ENCODE measurements at places on chromosomes 5 and 9.

- DNase-seq = no peak
Measured at GRCh38 chr9:137514691-137515337, 35.4 kb downstream of the PNPLA7 start.

DNA sequence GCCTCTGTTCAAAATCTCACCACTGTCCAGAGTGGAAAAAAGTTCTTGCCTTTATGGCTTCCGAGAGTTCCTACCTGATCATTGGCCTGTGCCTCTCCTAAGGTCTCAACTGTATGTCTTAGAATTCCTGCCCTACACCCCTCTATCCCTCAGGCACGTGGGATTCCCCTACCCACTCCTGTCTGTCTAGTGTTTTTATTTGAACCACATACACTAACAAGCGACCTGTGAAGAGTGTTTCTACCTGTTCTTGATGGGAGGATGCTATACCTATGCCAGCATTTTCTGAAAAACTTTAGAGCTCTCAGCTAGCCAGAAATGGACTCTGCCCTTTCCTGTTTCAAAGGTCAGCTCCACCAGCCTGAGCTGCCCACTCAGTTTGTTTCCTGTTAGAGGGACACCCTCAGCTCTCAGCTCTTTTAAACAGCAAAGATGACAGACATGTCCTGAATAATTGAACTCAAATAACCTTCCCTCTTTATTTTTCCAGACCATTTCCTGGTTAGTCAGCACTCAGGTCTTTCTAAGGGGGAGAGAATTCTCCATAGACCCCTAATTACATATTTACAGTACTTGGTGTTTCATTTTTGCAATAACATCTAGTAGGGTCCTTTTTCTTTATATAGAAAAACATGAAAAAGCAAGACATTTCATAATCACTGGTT lies 214.8 kb downstream of the AOPEP start:
- no peak for DNase-seq

GRCh38 chr5:5183189-5183699 lies 43.1 kb downstream of the ADAMTS16 start:
- DNase-seq = no peak

GRCh38 chr5:110112348-110112747 lies 422.6 kb downstream of the MAN2A1 start:
- no peak for DNase-seq

GRCh38 chr5:171654881-171655280 lies 130.7 kb upstream of the SMIM23 start:
- DNase-seq = no peak

DNA sequence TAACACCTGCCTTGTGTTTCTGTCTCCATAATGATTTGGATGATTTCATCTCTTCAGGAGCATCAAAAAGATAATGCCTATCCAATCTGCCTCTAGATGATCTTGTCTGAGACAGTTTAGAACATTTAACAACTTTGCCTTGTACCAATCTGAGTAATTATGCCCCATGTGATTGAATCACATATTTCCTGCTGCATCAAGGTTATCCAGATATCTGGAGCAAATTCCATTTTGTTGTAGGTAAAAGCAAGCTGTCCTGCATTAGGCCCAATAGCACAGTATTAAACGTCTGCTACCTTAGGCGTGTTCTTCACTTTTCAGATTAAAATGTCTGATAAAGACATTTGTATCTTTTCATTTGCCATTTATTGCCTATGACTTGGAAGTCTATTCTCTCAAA lies 54.1 kb upstream of the MARCHF11 start:
- no peak for DNase-seq

DNA sequence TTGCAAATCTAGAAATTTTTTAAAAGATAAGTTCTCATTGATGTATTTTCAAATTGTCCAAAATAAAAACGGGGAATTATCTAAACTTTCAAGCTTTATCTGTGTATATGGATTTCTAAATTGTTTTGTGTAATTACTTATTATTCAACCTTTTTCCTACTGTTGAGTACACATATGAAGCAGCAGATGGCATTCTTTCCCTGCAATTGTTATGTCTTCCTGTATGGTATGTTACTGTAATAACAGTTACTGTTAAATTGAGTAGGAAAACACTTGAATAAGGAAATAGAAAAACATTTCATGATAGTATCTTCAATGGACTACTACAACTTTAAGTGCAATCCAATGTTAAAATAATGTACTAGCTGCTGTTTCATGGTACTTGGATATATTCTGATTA lies 124.8 kb downstream of the RANBP17 start:
- no peak for DNase-seq

GRCh38 chr5:171599411-171599810 lies 180.0 kb downstream of the FGF18 start:
- DNase-seq = no peak

Measured in stimulated activated CD4-positive, alpha-beta T cell treated with anti-CD3 and anti-CD28 coated beads, Interleukin-1b, Interleukin-23, amount 100 ng/mL, for 24 hours (primary cell).